ENCODE measurements at places on chromosomes 11 and 22. TPM values are rescaled to one million over a fixed set of nuclear protein-coding genes. Genes with fewer than 3 reads are reported as not detected.

GRCh38 chr11:689625-690024, 5.4 kb downstream of the DEAF1 start:
- DNase-seq = no peak

DNA sequence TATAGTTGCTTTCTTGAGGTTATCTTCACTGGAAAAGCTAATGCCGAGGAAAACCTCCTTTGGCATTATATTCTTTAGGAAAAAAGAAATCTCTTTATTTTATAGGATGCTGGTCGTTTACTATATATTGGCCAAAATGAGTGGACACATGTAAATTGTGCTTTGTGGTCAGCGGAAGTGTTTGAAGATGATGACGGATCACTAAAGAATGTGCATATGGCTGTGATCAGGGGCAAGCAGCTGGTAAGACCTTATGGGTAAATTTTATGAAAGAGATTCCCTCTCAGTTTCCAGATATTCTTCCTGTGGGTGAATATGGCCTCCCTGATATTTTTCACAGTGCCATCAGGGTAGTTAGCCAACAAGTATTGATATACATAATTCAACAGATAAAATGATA, 29.4 kb upstream of the TTC36 start:
- peak; percentile 16 for DNase-seq

Gene RAB39A
- not detected for total RNA-seq

Gene MUC15
- total RNA-seq = 0.25 TPM

DNA sequence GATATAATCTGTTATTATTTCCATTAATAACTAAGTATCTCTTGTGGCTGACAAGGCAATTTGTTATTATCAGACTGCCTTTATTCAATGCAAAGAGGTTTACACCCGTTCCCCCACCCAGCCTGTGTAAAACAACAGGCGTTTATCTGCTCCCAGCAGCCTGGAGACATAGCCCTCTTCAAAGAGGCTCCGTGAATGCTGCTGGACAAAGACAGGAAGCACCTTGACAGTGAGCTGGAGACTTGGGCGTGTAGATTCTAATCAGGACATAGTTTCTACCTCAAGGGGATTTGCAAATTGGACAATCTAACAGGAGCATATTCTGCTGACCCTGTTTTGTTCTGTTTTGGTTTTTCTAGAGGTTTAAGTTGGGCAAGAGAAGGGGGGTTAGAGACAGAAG, 733.0 kb upstream of the KIRREL3 start:
- DNase-seq = no peak

GRCh38 chr11:3341298-3341697, 37.6 kb downstream of the ZNF195 start:
- peak; percentile 13 for DNase-seq

Gene FRMD8
- total RNA-seq = 42.7 TPM

Gene OR2AG2
- total RNA-seq = 0.09 TPM

DNA sequence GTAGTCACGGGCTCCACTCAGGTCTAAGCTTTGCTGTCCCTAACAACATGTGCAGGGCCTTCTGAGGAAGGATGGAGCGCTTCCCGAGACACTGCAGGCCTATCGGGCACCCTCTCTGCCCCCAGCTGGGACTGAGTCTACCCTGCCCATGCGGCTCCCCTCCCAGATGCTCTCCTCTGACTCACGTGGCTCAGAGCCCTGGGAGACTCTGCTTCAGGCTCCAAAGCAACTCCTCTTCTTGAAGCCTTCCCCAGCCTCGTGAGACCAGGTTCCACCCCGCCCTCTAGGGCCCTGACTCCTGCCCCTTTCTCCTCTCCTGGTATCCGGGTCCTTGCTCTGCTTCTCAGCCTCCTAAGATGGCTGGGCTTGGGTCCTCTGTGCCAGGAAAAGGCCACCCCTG, 28.4 kb upstream of the ARFGAP3 start:
- DNase-seq = peak; percentile 13

GRCh38 chr11:34602245-34602644, 18.6 kb upstream of the EHF start:
- DNase-seq = no peak

- peak; percentile 58 for DNase-seq
These were observed 61.4 kb upstream of the ASPHD2 start for GRCh38 chr22:26367402-26368245.

Gene SCN4B
- under 0.01 TPM for total RNA-seq

- peak; percentile 60 for DNase-seq
These were observed 11.3 kb upstream of the BACE1-AS start for GRCh38 chr11:117279711-117280376.

DNA sequence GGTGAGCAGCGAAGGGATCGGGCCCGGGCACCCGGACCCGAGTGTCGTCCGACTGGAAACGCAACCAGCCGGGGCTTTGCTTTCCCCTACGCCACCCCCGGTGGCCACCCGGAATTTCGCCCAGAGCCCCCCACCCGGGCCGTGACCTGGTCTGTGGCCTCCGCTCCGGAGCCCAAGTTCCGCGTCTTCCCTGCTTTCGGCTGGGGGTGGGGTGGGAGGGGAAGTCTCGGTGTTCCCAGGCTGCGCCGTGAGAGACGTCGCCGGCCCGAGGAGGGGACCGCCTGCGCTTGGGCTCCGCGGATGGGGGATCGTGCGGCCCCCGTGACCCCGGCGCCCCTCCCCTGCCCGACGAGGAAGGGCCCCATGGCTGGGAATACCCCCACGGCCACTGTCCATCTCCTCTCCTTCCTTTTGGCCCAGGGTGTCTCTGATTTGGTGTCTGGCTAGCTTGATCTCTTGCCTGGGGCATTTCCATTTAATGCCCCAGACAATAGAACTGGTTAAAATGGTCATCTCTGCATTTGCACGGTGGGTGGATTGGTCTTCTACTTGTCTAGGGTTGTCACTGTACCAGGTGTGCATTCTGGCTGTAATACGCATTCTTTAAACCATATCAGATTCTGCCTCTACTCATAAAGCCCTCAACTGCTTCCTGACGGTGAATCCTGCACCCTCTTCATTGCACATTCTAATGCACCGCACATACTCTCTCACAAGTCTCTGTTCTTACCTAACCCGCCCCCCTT, 789 bp downstream of the SIK2 start:
- DNase-seq = peak; percentile 49

DNA sequence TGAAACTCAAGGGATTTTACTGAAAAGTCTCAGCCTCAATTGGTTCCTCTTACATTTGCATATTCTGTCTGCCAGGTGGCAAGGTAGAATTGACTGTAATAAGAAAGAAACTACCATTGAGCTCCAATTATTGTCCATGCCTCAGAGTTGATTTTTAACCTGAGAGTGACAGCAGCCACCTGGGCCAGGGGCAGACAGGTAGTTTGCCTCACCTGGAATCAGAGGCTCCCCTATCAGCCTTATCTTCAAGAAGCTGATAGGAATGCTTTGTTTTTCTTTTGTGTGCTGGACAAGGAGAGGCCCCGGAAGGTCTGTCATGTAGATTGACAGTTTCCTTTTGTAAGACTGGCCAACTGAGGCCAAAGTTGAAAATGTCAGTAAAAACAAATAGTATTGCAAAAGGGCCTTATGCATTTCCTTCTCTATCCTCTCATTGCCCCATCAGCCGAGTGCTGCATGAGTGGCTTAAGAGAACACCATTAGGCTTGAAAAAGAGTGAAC, 34.1 kb downstream of the CD44 start:
- DNase-seq = peak; percentile 62

- no peak for DNase-seq
These were observed 47.1 kb downstream of the BID start for GRCh38 chr22:17726928-17727897.

- DNase-seq = no peak
These were observed 66.7 kb downstream of the RAB30 start for GRCh38 chr11:83004746-83005556.

Gene NAALAD2
- 7.9 TPM for total RNA-seq

Gene TTLL12
- total RNA-seq = 40.5 TPM

DNA sequence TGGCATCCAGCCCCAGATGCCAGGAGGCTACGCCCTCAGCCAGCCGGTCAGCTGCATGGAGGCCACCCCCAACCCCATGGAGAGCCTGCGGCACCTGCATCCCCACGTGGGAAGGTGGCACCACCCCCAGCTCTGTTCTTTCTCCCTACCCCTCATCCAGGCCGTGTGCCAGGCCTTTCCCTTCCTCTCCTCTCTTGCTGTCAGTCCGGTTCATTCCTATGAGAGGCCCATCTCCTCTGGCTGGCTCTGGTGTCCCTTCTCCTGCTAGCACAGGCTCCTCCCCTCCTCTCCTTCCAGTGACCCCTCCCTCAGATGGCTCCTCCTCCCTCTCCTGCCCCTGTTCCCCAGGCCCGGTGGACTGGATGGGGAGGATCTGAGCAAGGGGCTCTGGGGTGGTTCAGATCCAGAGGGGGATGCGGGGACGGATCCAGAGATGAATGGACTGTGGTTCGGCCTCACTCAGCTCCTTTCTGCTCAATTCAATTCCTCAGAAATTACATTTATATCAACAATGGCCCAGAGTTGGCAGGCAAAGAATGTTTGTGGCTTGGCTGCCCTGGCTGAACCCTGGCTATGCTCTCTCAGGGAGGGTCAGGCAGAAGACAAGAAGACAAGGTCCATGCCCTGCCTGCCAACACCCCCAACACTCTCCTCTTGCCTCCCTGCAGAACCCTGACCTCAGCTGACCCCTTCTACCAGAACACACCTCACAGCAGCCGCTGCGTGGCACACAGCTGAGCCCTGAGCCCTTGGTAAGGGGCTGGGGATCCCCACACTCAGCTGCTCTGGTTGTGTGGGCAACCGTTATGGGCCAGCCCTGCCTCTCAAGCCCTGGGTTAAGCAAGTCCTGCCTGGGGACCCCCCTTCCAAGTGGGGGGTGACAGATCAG, 18.5 kb upstream of the LRRC10B start:
- peak; percentile 74 for DNase-seq

Gene KCNE3
- 0.18 TPM for total RNA-seq

Gene LIPT2
- not detected for total RNA-seq

Gene TNNT3
- 0.81 TPM for total RNA-seq

Gene PANX3
- not detected for total RNA-seq

GRCh38 chr11:26618441-26618840, 46.4 kb upstream of the MUC15 start:
- DNase-seq = no peak

Gene WT1
- 46.6 TPM for total RNA-seq

Gene ANKK1
- not detected for total RNA-seq

DNA sequence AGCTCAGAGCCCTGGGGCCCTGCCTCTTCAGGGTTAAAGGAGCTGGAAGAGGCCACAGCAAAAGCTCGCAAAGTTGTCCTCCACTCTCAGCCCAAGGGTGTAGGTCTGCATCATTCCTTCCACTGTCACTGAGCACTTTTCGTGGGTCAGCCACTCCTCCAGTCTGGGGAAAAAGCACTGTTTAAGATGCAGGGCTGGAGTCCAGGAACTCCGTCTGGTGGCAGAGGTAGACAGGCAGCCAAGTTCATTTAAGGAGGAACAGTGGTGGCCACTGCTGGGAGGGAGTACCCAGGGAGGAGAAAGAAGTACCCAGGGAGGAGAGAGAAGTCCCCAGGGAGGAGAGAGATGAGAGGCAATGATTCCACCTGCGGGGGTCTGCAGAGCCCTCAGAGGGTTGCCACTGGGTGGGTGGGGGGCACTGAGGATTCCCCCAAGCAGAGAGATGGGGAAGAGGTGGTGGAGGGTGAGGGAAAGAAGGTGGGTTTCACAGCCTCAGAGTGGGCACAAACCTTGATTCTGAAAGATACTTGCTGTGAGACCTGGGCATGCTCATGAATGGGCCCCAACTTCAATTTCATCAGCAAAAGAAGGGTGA, 70.0 kb upstream of the B3GAT1 start:
- no peak for DNase-seq

DNA sequence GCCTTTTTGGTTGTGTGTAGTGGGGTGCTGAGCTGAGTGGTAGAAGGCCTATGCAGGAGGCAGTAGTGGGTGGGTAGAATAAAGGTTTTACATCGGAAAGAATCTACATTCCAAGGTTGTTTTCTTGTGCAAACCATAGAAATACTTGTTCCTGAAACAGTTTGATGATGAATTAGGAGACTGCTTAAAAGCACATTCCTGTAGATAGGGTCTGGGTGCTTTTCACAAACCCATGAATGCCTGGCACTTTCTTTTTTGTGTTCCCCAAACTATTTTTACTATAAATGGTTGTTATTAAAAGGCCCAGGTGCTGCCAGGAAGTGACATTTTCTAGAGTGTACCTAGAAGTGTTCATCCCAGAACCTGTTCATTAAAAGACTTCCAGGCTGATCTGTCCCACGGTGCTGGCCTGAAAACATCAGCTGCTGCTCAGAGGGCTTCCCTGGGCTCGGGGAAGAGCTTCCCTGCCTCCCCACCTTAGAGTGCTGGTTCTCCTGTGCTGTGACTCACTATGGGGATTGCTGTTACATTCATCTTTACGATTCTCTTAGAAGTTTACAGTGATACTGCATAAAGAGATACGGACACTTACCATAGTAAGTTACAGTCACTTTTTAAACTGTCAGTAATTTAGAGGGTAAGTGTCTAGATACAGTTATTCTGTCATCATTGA, 27.9 kb downstream of the PPFIA1 start:
- DNase-seq = peak; percentile 52

Gene CCDC15
- 9.8 TPM for total RNA-seq

DNA sequence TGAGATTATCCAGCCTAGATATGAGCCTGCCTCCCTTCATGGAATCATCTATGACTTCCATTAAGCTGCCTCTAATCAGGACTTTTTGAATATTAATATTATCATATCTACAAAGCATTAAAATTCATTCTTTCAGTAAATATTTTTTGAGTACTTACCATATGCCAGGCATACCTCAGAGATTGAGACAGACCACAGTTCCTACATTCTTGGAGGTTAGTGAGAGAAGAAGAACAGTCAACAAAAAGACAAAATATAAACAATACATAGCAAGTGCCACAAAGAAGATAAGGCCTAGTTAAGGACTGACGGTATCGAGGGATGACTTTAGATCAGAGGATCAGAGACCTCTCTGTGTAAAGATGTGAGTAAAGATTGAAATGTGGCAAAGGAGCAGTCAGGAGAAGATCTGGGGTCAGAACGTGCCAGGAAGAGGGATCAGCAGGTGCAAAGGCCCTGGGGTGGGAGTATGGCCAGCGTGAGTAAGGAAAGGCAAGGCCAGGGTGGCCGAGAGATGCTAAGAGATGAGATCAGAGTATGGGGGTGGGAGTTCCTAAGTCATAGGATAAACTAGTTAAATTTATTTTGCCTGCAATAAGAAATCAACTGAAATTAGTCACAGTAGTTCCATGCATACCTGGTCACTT, 15.4 kb downstream of the SLC35C1 start:
- DNase-seq = no peak

Gene MISFA
- total RNA-seq = 2.8 TPM

GRCh38 chr11:6703247-6704063, 20.3 kb upstream of the MRPL17 start:
- peak; percentile 80 for DNase-seq

Gene TRIM51
- total RNA-seq = not detected

Measured in fibroblast of the aortic adventitia (primary cell).